ENCODE measurements at places on chromosomes 6 and 20. TPM values are rescaled to one million over a fixed set of nuclear protein-coding genes. Genes with fewer than 3 reads are reported as not detected.

The OR2J3 gene
- not detected for total RNA-seq

The FAM50B gene
- 1.1 TPM for total RNA-seq

The RNASET2 gene
- total RNA-seq: 93.1 TPM

The MLN gene
- not detected for total RNA-seq

The TFAP2D gene
- not detected for total RNA-seq

The ADGRF5 gene
- total RNA-seq: not detected

All from CD8-positive, alpha-beta T cell (primary cell).